ENCODE measurements at places on chromosomes 2 and 18.

- no peak for DNase-seq
Observed at GRCh38 chr18:49648326-49648725, 86.5 kb downstream of the LIPG start.

DNA sequence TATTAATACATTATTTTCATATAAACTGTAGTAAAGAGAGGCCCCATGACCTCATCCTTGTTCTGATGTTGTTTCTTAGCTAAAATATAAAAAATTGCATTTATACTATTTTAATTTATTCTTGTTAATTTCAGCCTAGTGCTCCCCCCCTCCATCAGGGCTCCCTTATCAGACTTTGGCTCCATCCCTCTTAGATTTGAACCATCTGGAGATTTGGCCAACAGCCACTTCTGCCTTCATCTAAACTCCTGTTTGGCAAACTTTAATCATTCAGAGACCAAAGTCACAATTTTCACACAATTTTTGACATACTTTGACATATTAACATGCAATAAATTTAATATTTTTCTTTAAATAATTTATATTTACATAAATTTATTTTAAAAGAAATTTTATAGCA, 569.3 kb downstream of the TDRD15 start:
- no peak for DNase-seq

- no peak for DNase-seq
Observed at GRCh38 chr2:223101340-223102039, 49.5 kb downstream of the KCNE4 start.

- DNase-seq, result no peak
Observed at GRCh38 chr18:11882636-11883035, 25.5 kb downstream of the MPPE1 start.

DNA sequence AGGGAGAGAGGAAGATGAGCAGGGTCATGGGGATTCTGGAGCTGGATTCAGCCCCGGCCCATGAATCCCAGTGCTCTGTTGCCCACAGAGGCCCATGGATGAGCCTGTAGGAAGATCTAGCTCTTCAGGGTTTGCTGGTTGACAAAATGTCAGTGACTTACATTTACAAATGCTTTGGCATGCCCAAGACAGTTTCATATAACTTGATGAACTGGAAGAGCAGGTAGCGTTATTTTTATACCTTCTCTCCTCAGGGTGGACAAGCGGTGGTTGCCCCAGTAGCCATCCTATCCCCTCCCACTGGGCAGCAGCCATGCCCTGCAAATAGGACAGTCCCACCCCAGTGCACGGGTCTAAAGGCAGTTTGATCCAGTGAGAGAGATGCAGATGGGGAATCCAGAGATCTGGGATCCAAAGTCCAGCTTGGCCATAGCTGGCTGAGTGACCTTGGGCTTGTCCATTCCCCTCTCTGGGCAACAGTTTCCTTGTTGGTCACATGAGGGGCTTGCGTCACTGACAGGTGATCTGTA, 21.5 kb upstream of the KCNK3 start:
- no peak for DNase-seq

DNA sequence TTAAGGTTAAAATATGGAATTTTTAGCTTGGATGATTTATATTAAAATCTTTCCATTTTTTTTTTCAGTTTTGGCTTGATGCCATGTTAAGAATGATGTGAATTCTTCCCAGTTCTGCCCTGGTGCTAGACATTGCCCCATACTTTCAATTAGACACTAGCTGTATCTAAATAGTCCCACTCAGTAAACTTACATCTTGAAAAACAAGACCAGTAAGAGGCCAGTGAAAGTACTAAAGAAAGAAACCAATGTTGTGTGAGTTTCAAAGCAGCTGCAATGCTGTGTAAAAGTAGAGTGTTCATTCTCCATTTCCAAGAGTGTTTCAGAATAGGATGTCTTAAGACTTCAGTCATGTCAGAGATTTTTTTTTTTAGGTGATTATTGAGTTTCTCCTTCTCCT, 40.0 kb upstream of the CYBRD1 start:
- no peak for DNase-seq

DNA sequence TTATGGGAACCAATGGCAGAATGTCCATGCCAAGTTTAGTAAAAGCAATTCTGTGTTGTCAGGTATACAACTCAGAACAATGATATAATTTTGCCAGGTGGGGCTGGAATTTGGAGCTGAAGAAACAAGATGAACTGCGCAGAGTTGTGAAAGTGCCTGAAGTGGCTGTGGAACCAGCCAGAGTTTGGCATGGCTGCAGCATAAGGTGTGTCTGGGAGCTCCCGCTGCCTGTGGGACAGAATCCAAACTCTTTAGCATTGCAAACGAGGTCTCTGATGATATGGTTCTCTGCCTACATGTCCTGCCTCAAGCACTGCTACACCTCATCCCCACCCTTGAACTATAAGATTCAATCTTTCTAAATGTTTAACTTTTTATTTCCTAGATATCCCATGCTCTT, 909.7 kb downstream of the EPHA4 start:
- DNase-seq, result no peak

- DNase-seq, result no peak
Observed at GRCh38 chr18:53417003-53417402, 807.5 kb downstream of the MBD2 start.

- no peak for DNase-seq
Observed at GRCh38 chr2:188819792-188820191, 154.4 kb upstream of the COL3A1 start.

GRCh38 chr2:132415915-132416722, 486 bp upstream of the GPR39 start:
- no peak for DNase-seq

DNA sequence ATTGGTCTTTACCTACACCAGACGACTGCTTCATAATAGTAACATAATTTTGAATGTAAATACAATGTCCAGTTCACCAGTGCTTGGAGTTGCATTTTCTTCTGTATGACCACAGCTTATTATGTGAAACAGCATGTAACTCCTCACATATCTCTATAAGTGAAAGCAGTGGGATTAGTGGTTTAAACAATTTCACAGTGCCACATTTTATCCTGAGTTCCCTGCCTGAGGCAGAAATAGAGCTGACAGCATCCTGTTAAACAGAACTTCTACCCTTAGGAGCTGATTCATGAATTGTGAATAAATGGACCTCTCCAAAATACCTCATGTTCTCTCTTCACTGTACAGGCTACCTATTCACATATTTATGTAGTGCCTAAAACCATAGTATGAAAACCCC, 542.3 kb upstream of the VWC2L start:
- DNase-seq, result no peak

- DNase-seq, result no peak
Observed at GRCh38 chr2:29478641-29479040, 363.4 kb downstream of the CLIP4 start.

DNA sequence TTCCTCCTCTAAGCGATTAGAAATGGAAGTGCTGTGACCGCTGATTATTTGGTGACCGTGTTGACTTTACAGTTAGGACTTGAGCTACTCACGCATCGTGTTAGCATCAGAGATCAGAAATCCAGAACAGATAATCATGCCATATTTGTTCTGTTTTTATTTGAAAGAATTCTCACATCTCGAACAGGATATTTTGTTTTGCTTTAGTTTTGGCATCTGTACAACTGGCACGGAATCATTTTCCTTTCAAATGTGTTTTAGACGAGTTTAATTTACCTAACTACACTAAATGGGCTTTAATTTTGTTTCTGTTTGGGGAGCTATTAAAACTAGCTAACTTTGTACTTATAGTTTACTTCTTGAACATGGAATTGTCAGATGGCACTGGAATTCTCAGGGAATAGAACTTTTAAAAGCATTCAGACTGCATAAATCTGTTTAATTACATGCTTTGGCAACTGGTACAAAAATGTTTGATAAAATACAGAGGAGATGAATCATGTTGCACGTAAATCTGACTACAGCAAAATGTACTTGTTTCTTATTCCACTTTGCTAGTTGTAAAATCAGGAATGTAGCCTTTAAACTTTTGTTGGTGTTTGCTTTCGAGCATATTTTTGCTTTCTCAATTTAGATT, 1.4 kb downstream of the ITPRID2 start:
- DNase-seq, result no peak

DNA sequence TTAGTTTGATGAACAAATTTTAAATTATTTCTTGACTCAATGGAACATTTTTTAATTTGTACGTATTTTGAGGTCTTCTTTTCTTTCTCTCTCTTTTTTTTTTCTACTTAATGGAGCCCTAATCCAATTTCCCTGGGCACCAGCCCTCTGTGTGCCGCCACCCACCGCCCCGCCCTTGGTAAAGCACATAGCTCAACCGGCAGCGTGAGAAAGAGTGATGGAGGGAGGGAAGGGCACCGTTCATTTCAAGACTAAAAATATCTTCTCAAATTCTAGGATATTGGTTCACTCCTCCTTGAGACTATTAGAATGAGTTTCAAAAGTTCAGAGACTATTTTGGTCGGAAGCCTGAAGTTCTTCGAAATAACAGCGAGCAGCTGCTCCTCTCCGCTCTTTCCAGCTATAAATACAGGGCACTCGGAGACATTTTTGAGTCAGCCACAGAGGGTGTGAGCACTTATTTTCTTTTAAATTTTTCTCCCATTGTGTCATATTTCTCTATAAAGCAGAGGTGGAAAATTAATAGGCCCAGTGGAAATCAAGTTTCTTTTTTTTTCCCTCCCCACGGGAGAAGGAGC, 731.7 kb upstream of the ID2 start:
- DNase-seq, result no peak

DNA sequence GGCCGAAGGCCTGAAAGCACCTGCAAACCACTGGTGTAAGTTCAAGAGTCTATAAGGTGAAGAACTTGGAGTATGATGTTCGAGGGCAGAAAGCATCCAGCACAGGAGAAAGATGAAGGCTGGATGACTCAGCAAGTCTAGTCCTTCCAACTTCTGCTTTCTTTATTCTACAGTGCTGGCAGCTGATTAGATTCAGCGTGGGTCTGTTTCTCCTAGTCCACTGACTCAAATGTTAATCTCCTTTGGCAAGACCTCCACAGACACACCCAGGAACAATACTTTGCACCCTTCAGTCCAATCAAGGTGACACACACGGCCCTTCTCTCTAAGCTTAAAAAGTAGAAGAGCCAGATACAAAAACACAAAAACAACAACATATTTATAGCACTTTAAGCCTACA, 43.4 kb downstream of the NMS start:
- DNase-seq, result no peak

GRCh38 chr2:105187531-105187930, 54.0 kb upstream of the GPR45 start:
- no peak for DNase-seq

GRCh38 chr2:19675003-19675629, 226.7 kb downstream of the TTC32 start:
- no peak for DNase-seq

DNA sequence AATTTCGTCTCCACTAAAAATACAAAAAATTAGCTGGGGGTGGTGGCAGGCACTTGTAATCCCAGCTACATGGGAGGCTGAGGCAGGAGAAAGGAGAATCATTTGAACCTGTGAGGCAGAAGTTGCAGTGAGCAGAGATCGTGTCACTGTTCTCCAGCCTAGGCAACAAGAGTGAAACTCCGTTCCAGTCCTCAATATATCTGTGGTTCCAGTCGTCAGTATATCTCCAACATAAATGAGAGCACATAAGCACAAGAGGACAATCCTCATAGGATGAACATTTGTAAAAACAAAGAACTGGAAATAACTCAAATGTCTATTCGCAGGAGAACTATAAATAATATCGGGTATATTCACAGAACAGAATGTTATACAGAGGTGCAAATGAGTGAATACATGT, 13.1 kb upstream of the PLEK start:
- no peak for DNase-seq

- no peak for DNase-seq
Observed at GRCh38 chr2:206423147-206423546, 20.2 kb upstream of the ADAM23 start.

- DNase-seq, result no peak
Observed at GRCh38 chr2:84991404-84992160, 20.6 kb downstream of the KCMF1 start.

DNA sequence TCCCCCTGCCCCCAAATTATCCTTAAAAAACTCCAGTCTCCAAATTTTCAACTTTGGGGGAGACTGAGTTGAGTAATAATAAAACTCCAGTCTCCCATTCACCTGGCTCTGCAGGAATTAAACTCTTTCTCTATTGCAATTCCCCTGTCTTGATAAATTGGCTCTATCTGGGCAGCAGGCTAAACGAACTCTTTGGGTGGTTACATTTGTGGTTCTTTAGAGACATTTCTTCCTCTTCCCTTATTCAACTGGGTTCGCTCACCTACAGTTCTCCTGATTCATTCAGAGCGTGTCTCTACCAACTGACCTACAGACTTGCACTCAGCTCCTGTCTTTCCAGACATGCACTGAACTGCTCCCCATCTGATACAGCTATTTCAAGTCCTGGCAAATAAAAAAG, 17.1 kb upstream of the SOCS6 start:
- no peak for DNase-seq

DNA sequence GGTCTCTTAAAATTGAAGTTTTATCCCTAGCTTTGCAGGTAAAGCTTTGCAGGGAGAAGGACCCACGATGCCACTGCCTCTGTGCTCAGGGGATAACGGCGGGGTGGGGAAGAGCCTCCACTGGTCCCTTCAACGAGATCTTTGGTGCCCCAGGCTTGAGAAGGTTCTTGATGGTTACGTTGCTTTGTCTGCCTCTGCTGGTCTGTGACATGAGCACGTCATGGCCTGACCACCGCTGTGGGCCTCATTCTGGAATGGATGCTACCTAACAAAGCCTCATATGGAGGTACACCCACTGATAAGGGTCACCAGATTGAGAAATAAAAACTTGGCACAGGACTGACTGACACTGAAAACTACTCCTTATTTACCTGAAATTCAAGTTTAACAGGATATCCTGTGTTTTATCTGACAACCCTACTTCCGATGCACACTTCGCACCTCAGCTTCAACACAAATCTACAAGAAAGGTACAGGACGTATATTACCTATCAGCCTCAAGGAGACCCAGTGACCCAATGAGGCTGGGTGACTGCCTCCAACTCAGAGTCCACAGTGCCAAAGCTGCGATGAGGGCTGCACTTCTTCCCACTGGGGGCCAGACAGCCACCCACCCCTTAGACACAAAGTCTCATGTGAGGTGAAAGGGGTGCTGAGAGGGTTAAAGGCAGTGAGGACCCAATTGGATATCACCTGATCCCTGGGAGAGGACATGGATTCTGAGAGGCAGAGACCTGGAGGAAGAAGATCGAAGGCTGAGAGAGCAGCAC, 64.9 kb downstream of the EIPR1 start:
- DNase-seq, result no peak

DNA sequence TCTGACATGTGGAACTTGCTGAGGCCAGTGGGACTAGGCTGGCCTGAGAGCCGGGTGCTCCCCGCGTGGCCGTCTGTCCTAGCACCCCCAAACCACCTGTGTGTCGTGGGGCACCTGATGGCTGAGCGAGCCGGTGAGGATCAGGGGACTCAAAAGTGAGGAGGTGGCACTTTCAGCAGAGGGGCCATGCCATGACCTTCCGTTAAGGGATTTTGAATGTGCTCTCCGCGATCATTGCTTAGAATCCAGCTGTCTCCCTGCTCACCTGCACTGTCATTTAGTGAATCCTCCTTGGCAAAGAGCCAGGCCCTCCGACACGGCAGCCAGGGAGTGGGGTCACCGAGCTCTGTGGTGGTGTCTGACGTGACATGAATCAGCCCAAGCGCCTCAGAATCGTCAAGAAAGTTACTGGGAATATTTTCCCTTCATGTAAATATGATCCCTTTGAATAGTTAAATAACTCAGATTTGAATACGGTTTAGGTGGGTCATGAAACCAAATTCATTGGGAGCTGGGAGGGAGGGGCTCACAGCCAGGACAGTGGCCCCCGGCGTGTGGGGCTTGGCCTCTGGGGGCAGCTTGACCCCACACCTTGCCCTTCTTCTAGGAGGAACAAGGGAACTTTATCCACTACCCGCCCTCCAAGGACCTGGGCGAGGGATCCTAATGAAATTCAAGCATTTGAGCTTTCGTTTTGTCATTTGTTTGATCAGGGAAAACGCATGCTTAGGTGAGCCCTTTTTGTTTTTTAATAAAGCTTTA, 9.5 kb downstream of the NFATC1 start:
- DNase-seq, result peak; percentile 70
